Activated CD8-positive, alpha-beta memory T cell treated with anti-CD3 and anti-CD28 coated beads, Interleukin-2, amount 10 ng/mL, durations not matched to agents 7 days and 5 days (primary cell): ENCODE measurements at places on chromosomes 4 and X. TPM values are rescaled to one million over a fixed set of nuclear protein-coding genes. Genes with fewer than 3 reads are reported as not detected.
A peak's percentile ranks its signal among the peaks of the same experiment; 100 is the strongest.

Gene FAM9C
- not detected for total RNA-seq

Gene ABLIM2
- total RNA-seq = 0.19 TPM

Gene TEX13C
- not detected for total RNA-seq

Gene UGT2B15
- not detected for total RNA-seq

Gene GABRE
- total RNA-seq = not detected

Gene TLR2
- not detected for total RNA-seq

Gene IL2
- 1.1 TPM for total RNA-seq

DNA sequence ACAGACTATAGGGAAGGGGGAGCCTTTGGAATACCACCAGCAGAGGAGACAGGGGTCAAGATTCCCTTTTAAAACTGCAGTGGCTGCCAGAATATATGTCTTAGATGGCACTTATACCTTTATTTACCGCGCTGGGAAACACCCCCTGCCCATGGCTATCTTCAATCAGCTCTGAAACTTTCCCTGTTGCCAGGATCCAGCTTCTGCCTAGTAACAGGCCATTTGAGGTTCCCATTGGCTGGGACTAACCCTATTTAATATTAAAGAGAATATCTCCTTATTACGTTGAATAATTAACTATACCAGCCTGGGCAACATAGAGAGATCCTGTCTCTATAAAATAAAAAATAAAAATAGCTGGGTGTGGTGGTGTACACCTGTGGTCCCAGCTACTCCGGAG is 23.8 kb downstream of the SOWAHB start:
- no peak overlapping the region for H3K27ac ChIP-seq
- no peaks in the 10 kb centered on the region for H3K36me3 ChIP-seq
- no peak for DNase-seq
- H3K4me3 ChIP-seq = no peak overlapping the region
- peaks cover 20% of the 10 kb centered on the region for H3K27me3 ChIP-seq

GRCh38 chrX:136963973-136964372 is 69.8 kb downstream of the GPR101 start:
- H3K36me3 ChIP-seq = peaks cover 2% of the 10 kb centered on the region
- H3K27me3 ChIP-seq = no peaks in the 10 kb centered on the region
- no peak overlapping the region for H3K4me3 ChIP-seq

GRCh38 chrX:66203114-66203513 is 39.1 kb downstream of the HEPH start:
- no peak overlapping the region for H3K27ac ChIP-seq
- no peaks in the 10 kb centered on the region for H3K27me3 ChIP-seq
- peaks cover 2% of the 10 kb centered on the region for H3K36me3 ChIP-seq
- H3K4me3 ChIP-seq = no peak overlapping the region
- peaks cover 22% of the 10 kb centered on the region for H3K4me1 ChIP-seq

DNA sequence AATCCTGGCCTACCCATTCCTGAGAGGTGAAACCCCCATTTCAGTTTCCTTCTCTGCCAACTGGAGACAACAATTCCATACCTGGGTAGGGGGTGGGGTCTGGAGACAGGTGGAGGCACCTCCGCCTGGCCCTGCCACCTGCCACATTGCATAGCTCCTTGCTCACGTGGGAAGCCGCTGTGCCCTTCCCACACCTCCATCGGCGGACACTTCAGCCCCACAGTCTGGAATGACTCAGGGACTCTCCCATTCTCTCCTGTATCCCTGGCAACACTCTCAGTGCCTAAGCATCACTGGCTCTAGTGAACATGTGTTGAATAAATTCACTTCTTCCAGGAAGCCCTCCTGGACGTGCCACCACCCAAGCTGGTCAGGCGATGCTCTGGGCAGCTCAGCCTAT is 21.7 kb downstream of the PPP2R2C start:
- H3K4me3 ChIP-seq = no peak overlapping the region
- peaks cover 10% of the 10 kb centered on the region for H3K27me3 ChIP-seq
- H3K36me3 ChIP-seq = no peaks in the 10 kb centered on the region
- no peak for DNase-seq

GRCh38 chr4:155497306-155497705 is 120.5 kb upstream of the MAP9 start:
- DNase-seq = no peak
- no peaks in the 10 kb centered on the region for H3K36me3 ChIP-seq
- H3K4me3 ChIP-seq = no peak overlapping the region
- no peaks in the 10 kb centered on the region for H3K27me3 ChIP-seq
- H3K27ac ChIP-seq = no peak overlapping the region

- no peak for DNase-seq
- H3K27ac ChIP-seq = no peak overlapping the region
- H3K27me3 ChIP-seq = no peaks in the 10 kb centered on the region
- H3K4me1 ChIP-seq = peaks cover 22% of the 10 kb centered on the region
Observed at GRCh38 chr4:26388671-26389070, 67.9 kb downstream of the RBPJ start.

DNA sequence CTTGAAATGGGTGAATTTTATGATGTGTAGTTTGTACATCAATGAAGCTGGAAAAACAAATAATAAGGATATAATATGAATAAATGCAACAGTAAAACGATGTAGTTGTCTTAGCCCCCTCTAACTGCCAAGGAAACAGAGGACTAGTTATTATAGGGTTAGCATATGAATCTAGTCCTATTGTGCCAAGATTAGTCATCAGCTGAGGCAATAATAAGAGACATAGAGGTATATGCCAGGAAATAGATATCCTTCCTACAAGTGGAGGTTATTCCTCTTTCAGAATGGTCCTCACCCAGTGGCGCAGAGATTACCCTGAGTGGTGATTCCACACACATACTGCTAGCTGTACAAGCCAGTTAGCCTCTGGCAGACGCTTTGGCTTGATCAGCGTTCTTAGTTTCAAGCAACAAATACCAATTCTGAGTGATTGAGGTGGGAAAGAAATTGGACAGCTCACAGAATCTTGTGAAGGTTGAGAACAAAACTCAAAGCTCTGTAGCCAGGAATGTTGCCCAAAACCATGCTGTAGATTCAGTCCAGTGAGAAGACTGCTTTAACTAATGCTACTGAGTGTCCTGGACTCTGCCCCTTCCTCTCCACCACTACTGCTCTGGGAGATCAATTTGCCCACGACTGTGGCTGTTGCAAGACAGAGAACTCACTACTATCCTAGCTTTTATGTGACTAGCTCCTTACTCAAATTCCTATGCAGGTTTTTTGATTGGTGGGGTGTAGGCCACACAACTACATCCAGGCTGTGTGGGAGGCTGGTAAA is 27.0 kb upstream of the ZNF280C start:
- no peak overlapping the region for H3K4me3 ChIP-seq
- H3K4me1 ChIP-seq = no peaks in the 10 kb centered on the region

DNA sequence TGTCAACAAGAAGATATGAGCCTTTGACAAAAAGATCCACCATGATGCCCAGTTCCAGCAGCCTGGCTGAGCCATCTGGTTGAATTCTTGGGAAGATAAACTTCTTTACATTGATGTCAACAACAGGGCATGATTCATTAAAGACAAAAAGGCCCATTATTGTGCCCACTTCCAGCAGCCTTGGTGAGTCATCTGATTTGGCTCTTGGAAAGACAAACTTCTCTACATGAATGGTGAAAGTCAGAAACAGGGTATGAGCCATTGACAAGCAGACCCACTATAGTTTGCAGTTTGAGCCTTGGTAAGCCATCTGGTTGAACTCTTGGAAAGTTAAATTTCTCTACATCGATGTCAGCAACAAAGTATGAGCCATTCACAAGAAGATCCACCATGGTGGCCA is 4.1 kb upstream of the CSF2RA start:
- no peak for DNase-seq
- H3K4me3 ChIP-seq = no peak overlapping the region
- peaks cover 10% of the 10 kb centered on the region for H3K36me3 ChIP-seq
- H3K4me1 ChIP-seq = peaks cover 9% of the 10 kb centered on the region
- no peak overlapping the region for H3K27ac ChIP-seq
- H3K27me3 ChIP-seq = no peaks in the 10 kb centered on the region

- H3K4me1 ChIP-seq = no peaks in the 10 kb centered on the region
- H3K36me3 ChIP-seq = no peaks in the 10 kb centered on the region
- no peaks in the 10 kb centered on the region for H3K27me3 ChIP-seq
- no peak overlapping the region for H3K4me3 ChIP-seq
Observed at GRCh38 chr4:155494037-155494718, 117.4 kb upstream of the MAP9 start.

DNA sequence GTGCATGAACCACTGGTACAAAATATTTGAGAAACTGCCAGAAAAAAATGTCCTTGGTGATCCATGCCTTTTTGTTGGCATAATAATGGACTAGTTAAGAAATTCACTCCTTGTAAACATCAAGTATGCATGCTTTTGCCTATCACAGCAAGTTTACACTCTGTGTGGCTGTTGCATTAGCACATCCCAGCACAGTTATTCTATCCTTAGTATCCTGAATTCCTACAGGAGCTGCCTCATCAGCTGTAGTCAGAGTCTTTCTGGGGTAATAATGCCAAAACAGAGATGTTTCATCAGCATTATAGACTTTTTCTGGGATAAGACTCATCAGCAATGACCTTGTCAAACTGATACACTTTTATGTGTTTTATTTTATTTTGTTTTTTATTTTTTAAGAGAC is 82.8 kb downstream of the CHIC2 start:
- H3K4me3 ChIP-seq = no peak overlapping the region
- H3K27me3 ChIP-seq = no peaks in the 10 kb centered on the region
- no peaks in the 10 kb centered on the region for H3K4me1 ChIP-seq
- DNase-seq = no peak

GRCh38 chr4:124803641-124804040 is 91.1 kb upstream of the ANKRD50 start:
- H3K36me3 ChIP-seq = no peaks in the 10 kb centered on the region
- H3K27me3 ChIP-seq = no peaks in the 10 kb centered on the region
- no peaks in the 10 kb centered on the region for H3K4me1 ChIP-seq
- DNase-seq = no peak
- H3K27ac ChIP-seq = no peak overlapping the region

GRCh38 chr4:7335344-7336066 is 99.2 kb downstream of the PSAPL1 start:
- no peak overlapping the region for H3K4me3 ChIP-seq
- H3K36me3 ChIP-seq = no peaks in the 10 kb centered on the region
- no peak overlapping the region for H3K27ac ChIP-seq
- DNase-seq = peak; percentile 76
- peaks cover 3% of the 10 kb centered on the region for H3K27me3 ChIP-seq
- no peaks in the 10 kb centered on the region for H3K4me1 ChIP-seq

DNA sequence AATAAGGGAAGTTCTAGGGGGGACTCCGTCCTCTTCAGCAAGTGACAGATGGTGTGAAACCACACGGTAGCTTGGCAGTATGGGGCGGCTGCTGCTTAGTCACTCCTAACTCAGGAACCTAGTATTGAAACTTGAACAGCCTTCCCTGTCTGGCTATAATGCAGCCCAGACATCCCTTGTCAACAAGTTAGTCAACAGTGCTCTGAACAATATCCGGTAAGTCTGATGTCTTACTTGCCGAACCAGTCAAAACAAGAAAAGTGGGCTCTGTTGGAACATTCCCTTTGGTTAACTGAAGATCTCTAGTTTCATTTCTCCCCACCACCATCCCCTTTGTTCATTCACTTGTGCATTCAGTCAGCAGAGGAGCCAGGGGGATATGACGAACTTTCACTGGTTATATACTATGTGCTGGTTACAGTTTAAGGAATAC is 18.7 kb upstream of the CXCL13 start:
- DNase-seq = peak; percentile 89
- H3K27me3 ChIP-seq = peaks cover 22% of the 10 kb centered on the region
- H3K36me3 ChIP-seq = peaks cover 4% of the 10 kb centered on the region
- peaks cover 39% of the 10 kb centered on the region for H3K4me1 ChIP-seq

DNA sequence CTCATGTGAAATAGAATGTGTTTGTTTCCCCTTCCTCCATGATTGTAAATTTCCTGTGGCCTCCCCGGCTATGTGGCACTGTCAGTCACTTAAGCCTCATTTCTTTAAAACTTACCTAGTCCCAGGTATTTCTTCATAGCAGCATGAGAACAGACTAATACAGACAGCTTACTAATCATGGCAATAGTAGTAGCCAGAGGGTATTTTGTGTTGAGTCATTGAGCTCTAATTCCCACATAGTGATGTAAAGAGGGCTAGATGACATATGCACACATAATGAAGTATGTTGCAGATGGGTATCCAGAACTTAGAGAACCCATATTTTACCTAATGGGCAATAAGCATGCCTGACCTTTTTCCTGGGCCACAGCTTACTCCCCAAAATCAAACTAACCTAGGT is 1197.2 kb downstream of the PCDH7 start:
- H3K27me3 ChIP-seq = no peaks in the 10 kb centered on the region
- no peaks in the 10 kb centered on the region for H3K36me3 ChIP-seq
- H3K4me1 ChIP-seq = no peaks in the 10 kb centered on the region
- H3K4me3 ChIP-seq = no peak overlapping the region
- no peak for DNase-seq

- DNase-seq = peak; percentile 63
- no peak overlapping the region for H3K27ac ChIP-seq
- H3K4me1 ChIP-seq = peaks cover 5% of the 10 kb centered on the region
- no peak overlapping the region for H3K4me3 ChIP-seq
Observed at GRCh38 chr4:140861359-140862176, 105.4 kb upstream of the TBC1D9 start.

- DNase-seq = peak; percentile 52
- H3K27ac ChIP-seq = no peak overlapping the region
- no peaks in the 10 kb centered on the region for H3K36me3 ChIP-seq
Observed at GRCh38 chrX:24294619-24295018, 19.2 kb downstream of the SUPT20HL2 start.

DNA sequence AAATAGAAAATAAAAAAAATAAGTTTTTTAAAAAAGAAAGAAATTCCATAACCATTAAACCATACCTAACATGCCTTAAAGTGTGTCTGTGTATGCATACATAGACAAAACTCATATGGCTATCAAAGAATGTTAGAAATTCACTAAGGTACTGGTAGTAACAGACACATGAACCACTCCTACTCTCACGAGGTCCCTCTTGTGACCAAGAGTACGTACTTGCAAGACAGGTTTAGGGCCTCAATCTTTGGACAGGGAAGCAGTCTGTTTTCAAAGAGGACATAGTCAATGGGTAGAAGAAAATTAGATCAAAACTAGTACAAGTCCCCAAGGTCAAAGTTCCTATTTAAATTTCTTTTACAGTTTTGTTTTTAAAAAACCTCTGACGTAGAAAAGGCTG is 117.3 kb downstream of the CHM start:
- H3K36me3 ChIP-seq = peaks cover 5% of the 10 kb centered on the region
- H3K4me1 ChIP-seq = no peaks in the 10 kb centered on the region

DNA sequence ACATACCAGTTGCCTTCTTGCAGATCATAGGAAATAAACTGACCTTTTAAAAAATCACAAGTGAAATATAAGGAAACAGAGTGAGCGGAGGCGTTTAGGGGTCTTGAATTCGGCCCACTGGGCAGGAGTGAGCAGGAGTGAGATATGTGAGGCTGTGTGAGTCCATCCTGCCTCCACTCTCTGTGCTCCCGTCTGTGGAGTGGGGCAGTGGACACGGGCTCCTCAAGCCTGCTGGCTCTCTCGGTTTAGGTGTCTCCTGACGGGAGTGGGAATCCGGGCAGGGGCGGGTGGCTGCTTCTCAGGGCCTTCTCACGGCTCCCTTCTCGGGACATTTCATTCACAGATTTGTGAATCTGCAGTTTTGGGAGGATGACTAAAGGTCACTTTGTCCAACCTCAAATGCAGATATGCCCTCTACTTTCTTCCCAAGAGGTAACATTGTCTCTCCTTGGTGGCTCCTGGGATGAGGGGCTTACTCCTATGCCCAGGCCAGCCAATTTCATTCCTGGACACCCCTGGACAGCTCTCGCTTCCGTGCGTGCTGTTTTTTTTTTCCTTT is 27.6 kb downstream of the CYTL1 start:
- H3K27me3 ChIP-seq = peaks cover 2% of the 10 kb centered on the region
- no peak overlapping the region for H3K27ac ChIP-seq
- H3K4me1 ChIP-seq = no peaks in the 10 kb centered on the region
- H3K36me3 ChIP-seq = no peaks in the 10 kb centered on the region

- no peaks in the 10 kb centered on the region for H3K4me1 ChIP-seq
- H3K36me3 ChIP-seq = no peaks in the 10 kb centered on the region
- H3K27me3 ChIP-seq = no peaks in the 10 kb centered on the region
- H3K27ac ChIP-seq = no peak overlapping the region
- DNase-seq = peak; percentile 49
- no peak overlapping the region for H3K4me3 ChIP-seq
Observed at GRCh38 chr4:111283066-111283677, 660.3 kb upstream of the PITX2 start.
